Endothelial cell (in vitro differentiated cells): ENCODE measurements at places on chromosomes 12 and 14. TPM values are rescaled to one million over a fixed set of nuclear protein-coding genes. Genes with fewer than 3 reads are reported as not detected.

GRCh38 chr12:52860102-52860823 lies 11.5 kb upstream of the KRT78 start:
- DNase-seq, result no peak

GRCh38 chr14:92692822-92693226 lies 55.6 kb downstream of the LGMN start:
- DNase-seq, result no peak

DNA sequence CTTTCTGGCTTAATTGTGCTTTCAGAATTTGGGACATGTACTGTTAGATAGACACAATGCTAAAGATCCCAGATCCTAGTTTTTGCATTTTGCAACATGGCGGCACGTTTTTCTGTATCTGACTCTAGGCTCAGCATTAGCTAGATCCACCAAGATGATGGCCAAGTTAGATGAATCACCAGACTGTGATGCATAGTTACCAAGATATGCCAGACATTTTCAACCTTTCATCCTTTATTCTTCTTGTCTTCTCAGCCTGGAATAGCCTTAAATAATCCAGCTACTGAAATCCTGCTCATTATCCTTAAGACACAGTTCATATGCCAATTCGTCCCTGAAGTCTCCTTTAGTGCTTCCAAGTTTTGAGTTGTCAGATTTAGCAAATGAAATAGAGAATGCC lies 144.9 kb upstream of the CRY1 start:
- no peak for DNase-seq

COPZ1 gene
- 130 TPM for total RNA-seq

NAA30 gene
- 45.7 TPM for total RNA-seq

MUCL1 gene
- 15.4 TPM for total RNA-seq

RNASE12 gene
- not detected for total RNA-seq

SLCO1C1 gene
- total RNA-seq, result 0.26 TPM
